Suppressor macrophage treated with lipopolysaccharide for 4 hours (primary cell): ENCODE measurements at places on chromosomes 1 and 21.

DNA sequence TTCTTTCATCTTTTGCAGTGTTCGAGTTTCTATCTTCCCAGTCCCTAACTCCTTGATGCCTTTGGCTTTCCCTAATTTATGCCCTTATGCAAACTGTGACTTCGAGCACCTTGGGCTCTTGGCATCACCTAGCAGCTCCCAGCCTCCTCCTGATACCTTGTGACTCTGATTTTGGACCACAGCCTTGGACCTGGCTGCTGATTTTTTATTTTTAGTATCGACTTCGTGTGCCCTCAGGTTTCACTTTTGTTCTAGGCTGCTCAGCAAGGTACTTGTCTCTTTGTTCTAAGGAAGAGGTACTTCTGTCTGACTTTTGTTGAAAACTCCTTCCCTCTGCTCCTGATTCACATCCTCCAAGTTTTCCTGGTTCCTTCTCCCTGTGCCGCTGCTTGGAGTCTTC is 69.6 kb upstream of the KCNK1 start:
- DNase-seq: no peak

GRCh38 chr1:9473032-9473807 is 66.0 kb upstream of the SLC25A33 start:
- peak; percentile 10 for DNase-seq

- no peak for DNase-seq
Observed at GRCh38 chr1:228867108-228867950, 132.1 kb downstream of the RHOU start.

GRCh38 chr1:25487628-25488027 is 55.8 kb upstream of the LDLRAP1 start:
- DNase-seq: peak; percentile 25

- DNase-seq: peak; percentile 59
Observed at GRCh38 chr1:32240140-32240951, 6.7 kb upstream of the FAM167B start.

- DNase-seq: no peak
Observed at GRCh38 chr1:70227439-70227838, 6.3 kb downstream of the SRSF11 start.

DNA sequence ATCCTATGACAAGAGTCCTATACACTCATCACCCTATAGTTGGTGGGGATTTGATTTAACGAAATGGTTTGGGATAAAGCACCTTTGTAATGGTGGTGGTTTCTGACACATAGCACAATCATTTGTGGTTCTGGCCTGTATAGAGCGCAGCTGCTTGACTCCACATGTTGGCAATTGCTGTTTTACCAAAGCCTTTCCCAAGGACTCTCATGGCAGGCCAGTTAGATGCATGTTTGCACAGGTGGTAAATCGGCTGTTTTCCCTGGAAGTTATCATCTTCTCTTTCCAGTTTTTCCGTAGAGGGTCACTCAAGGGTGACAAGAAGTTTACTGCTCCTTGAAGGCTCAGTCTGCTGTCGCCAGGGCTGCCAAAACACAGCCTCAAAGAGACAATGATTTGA is 17.1 kb upstream of the XPR1 start:
- no peak for DNase-seq

DNA sequence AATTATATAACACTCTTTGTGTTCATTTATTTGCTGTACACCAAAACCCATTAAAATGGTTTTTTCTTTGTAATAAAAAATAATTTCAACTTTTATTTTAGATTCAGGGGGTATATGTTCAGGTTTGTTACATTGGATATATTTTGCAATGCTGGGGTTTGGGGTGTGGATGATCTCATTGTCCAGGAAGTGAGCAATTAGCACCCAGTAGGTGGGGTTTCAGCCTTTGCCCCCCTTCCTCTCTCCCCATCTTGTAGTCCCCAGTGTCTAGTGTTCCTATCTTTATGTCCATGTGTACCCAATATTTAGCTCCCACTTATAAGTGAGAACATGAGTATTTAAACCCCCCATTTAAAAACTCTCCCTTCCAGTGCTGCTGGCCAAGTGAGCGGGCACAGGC is 184.6 kb downstream of the RHOU start:
- DNase-seq: no peak

DNA sequence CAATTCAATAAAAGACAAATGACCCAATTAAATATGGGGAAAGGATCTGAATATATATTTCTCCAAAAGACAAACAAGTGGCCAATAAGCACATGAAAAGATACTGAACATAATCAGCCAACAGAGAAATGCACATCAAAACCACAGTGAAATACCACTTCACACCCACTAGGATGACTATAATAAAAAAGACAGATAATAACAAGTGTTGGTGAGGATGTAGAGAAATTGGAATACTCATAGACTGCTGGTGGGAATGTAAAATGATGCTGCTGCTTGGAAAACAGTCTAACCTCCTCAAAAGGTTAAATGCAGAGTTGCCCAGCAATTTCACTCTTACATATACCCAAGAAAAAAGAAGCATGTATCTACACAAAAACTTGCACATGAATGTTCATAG is 48.9 kb downstream of the PIK3R3 start:
- DNase-seq: no peak
